ENCODE measurements at places on chromosomes 2 and 18.

- no peak overlapping the region for H3K4me3 ChIP-seq
- H3K27me3 ChIP-seq, result no peaks in the 10 kb centered on the region
- no peak for DNase-seq
- no peaks in the 10 kb centered on the region for H3K36me3 ChIP-seq
- H3K4me1 ChIP-seq, result peaks cover 12% of the 10 kb centered on the region
- no peak overlapping the region for H3K27ac ChIP-seq
Observed at GRCh38 chr18:59426855-59427254, 67.8 kb upstream of the LMAN1 start.

DNA sequence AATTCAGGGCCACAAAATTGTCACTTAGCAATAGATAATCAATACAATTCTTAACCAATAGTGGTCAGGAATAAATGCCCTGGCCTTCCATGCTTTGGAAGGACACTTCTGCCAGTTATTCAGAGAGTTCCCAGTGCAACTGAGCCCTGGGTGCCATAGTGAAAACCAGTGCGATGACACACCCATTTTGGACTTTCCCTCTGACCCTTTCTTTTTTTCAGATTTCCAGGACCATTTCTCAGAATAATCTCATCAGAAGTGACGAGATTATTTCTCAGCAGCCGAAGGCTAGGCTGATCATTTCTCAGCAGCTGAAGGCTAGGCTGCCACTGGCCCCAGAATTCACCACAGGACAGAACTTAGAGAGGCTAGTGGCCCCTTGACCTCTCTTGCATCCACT lies 106.6 kb upstream of the MYCN start:
- DNase-seq, result no peak
- H3K36me3 ChIP-seq, result no peaks in the 10 kb centered on the region
- no peaks in the 10 kb centered on the region for H3K27me3 ChIP-seq
- H3K27ac ChIP-seq, result no peak overlapping the region
- H3K4me1 ChIP-seq, result no peaks in the 10 kb centered on the region

DNA sequence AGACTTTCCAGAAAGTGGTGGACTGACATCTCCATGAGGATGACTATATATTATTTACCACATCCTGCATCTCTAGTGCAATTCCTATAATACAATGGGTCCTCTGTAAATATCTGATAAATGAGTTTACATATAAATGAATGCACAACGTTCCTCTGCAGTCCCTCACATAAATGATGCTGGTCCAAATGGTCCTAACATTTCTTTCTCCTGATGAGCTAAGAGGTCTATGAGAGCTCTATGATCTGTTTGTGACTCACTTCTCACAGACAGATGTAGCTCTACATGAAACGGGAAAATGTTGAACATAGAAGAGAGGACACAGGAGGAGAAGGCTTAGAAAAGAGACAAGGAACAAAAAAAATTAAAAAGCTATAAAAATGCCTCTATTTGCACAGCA lies 201.2 kb upstream of the PIK3C3 start:
- H3K4me1 ChIP-seq, result no peaks in the 10 kb centered on the region
- DNase-seq, result no peak
- no peaks in the 10 kb centered on the region for H3K27me3 ChIP-seq
- H3K36me3 ChIP-seq, result no peaks in the 10 kb centered on the region
- H3K4me3 ChIP-seq, result no peak overlapping the region

DNA sequence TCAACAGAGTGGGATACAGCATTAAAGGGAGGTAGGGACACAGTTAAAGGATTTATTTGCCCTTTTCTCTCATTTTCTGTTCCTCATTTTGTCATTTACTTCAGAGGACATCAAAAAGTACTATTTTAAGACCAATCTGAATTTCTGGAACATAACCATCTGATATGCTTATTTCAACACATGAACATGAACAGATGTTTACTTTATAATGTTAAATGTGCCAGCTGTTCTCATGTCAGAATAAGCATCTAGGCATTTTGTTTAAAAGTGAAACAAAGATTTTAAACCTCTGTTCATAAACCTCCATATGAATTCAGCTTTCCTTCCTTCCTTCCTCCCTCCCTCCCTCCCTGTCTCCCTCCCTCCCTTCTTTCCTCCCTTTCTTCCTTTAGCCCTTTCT lies 677.7 kb downstream of the CNTNAP5 start:
- no peaks in the 10 kb centered on the region for H3K27me3 ChIP-seq
- no peak for DNase-seq
- H3K4me1 ChIP-seq, result no peaks in the 10 kb centered on the region

GRCh38 chr2:106789185-106789584 lies 96.8 kb downstream of the ST6GAL2 start:
- H3K27ac ChIP-seq, result no peak overlapping the region
- H3K36me3 ChIP-seq, result no peaks in the 10 kb centered on the region
- no peak for DNase-seq
- no peak overlapping the region for H3K4me3 ChIP-seq
- no peaks in the 10 kb centered on the region for H3K4me1 ChIP-seq
- no peaks in the 10 kb centered on the region for H3K27me3 ChIP-seq

- H3K4me1 ChIP-seq, result peaks cover 5% of the 10 kb centered on the region
- no peaks in the 10 kb centered on the region for H3K36me3 ChIP-seq
- no peaks in the 10 kb centered on the region for H3K27me3 ChIP-seq
- no peak overlapping the region for H3K27ac ChIP-seq
- no peak overlapping the region for H3K4me3 ChIP-seq
- peak; percentile 21 for DNase-seq
Observed at GRCh38 chr2:122167515-122167914, 412.1 kb downstream of the TSN start.

GRCh38 chr2:60003076-60003475 lies 550.4 kb downstream of the BCL11A start:
- no peaks in the 10 kb centered on the region for H3K4me1 ChIP-seq
- H3K36me3 ChIP-seq, result no peaks in the 10 kb centered on the region
- H3K27ac ChIP-seq, result no peak overlapping the region
- H3K4me3 ChIP-seq, result no peak overlapping the region

DNA sequence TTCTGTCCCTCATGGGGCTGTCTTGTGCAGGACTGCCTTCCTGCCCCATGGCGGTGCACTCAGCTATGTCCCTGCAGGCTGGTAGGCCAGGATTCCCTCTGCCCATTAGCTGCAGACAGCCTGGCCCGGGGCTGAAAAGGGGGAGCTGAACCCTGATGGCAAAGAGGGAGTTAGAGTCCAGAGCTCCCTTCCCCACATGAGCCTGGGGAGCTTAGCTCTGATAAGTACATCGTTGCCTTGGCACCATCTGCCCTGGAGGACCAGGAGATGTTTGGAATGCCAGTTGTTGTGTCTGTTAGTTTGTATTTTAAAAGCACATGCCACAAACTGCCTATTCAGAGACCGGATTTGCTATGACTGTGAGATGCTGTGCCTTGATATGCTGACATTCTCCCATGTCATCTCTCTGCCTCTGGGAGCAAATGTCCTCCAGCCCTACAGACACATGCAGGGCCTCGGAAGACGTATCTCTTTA lies 65.1 kb upstream of the AFF3 start:
- no peak overlapping the region for H3K4me3 ChIP-seq
- H3K4me1 ChIP-seq, result peaks cover 7% of the 10 kb centered on the region
- no peaks in the 10 kb centered on the region for H3K36me3 ChIP-seq
- no peak for DNase-seq
- H3K27ac ChIP-seq, result no peak overlapping the region

DNA sequence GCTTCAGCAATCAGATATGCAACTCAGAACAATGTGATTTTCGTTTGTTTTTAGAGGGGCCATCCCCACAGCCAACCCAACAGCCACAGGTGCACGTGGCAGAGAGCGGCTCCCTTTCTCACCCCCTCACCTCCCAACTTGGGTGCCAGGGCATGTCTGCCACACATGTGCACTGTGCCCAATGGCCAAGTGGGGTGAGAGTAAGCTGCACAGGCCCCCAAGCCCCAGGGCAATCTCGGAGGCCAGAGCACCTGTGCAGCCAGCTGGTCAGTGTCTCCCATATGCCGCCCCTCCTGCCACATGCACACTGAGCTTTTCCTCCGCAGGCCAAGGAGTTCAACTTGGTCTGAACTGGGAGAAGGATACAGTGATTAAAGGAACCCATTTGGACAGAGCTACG lies 1130.2 kb downstream of the DSC3 start:
- H3K27ac ChIP-seq, result no peak overlapping the region
- no peak for DNase-seq
- H3K4me1 ChIP-seq, result no peaks in the 10 kb centered on the region
- no peaks in the 10 kb centered on the region for H3K36me3 ChIP-seq
- H3K27me3 ChIP-seq, result no peaks in the 10 kb centered on the region

- no peaks in the 10 kb centered on the region for H3K36me3 ChIP-seq
- no peaks in the 10 kb centered on the region for H3K27me3 ChIP-seq
- H3K4me1 ChIP-seq, result no peaks in the 10 kb centered on the region
- H3K4me3 ChIP-seq, result no peak overlapping the region
- no peak for DNase-seq
- H3K27ac ChIP-seq, result no peak overlapping the region
Observed at GRCh38 chr2:157164370-157164769, 93.1 kb upstream of the GALNT5 start.

DNA sequence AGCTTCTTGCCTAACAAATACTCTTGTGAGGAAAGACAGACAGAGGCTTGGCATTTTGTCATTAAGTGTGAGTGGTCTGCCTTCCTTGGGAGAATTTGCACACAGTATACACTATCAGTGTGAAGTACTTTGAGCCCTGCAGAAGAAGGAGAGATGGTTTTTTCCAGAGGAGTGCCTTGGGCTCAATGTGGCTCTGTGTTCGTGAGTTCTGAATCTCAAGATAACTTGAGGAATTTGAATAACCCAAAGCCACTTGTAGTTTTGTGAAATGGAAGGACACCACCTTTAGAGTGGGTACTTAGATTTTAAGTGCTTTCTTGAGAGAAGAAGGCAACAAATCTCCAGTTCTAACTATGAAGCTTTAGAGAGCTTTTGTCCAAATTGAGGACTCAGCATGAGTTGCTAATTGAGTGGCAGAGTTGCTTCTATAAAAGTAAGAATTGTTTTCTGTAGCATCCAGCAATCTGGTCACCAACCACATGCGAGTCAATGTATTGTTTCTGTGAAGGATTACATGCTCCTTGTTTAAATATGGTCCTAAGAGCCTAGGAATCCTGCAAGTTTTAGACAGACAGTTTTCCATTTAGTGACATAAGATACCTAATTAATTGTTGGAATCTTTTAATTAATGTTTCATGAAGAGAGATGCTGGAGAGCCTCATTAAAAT lies 68.3 kb downstream of the BABAM2 start:
- no peak overlapping the region for H3K27ac ChIP-seq
- H3K36me3 ChIP-seq, result no peaks in the 10 kb centered on the region
- no peaks in the 10 kb centered on the region for H3K27me3 ChIP-seq
- DNase-seq, result no peak
- no peak overlapping the region for H3K4me3 ChIP-seq
- peaks cover 8% of the 10 kb centered on the region for H3K4me1 ChIP-seq

DNA sequence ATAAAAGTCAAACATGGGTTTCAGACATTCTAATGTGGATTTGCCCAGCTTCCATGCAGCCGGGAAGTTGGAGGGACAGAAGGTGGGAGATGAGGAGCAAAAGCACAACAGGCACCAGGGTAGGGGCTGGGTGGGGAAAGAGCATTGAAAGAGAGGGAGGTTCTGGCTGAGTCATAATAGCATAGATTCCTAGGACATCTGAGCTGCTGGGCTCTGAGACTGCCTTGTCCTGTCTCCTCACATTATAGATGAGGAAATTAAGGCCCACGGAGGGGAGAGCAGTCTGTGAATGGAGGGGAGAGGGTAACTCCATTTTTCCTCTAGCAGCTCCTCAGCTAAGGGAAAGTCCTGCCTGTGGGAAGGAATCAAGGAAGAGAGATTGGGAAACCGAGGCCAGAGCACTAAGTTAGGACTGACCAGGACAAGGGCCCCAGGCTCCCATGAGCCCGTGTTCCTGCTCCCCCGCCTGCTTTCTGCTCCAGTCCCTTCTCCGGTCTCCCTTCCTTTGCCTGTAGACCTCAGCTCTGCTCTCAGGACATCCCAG lies 26.2 kb downstream of the SH2D6 start:
- no peak overlapping the region for H3K27ac ChIP-seq
- H3K27me3 ChIP-seq, result no peaks in the 10 kb centered on the region
- DNase-seq, result no peak
- H3K4me3 ChIP-seq, result no peak overlapping the region
- no peaks in the 10 kb centered on the region for H3K36me3 ChIP-seq

DNA sequence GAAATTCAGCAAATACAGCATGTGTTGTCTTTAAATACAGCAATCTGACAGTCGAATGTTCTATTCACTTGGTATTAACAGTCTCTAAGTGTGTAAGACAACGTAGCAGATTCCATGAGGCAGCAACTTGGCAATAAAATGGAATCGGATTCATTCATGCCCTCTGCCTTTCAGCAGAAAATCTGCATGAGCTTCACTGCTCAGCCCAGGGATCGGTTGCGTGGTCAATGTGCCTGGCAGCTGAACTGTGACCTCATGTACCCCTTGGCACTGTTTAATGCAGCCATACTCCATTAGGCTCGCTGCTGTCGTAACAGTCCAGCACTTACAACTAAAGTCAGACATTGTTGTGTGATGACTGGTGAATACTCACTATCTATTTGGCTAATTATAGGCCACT lies 17.7 kb upstream of the RGPD4 start:
- H3K4me3 ChIP-seq, result no peak overlapping the region
- peak; percentile 76 for DNase-seq
- H3K4me1 ChIP-seq, result peaks cover 11% of the 10 kb centered on the region
- peak overlapping the region; percentile 47 for H3K27ac ChIP-seq

Measured in muscle of leg (tissue), 16 donors.